MCF 10A (cell line): ENCODE measurements at places on chromosomes 16 and 17.

GRCh38 chr16:68346892-68347480 lies 36.2 kb downstream of the PRMT7 start:
- DNase-seq: no peak
- peaks cover 60% of the 10 kb centered on the region for H3K36me3 ChIP-seq
- no peaks in the 10 kb centered on the region for H3K4me1 ChIP-seq
- no peak overlapping the region for H3K27ac ChIP-seq
- no peaks in the 10 kb centered on the region for H3K27me3 ChIP-seq

DNA sequence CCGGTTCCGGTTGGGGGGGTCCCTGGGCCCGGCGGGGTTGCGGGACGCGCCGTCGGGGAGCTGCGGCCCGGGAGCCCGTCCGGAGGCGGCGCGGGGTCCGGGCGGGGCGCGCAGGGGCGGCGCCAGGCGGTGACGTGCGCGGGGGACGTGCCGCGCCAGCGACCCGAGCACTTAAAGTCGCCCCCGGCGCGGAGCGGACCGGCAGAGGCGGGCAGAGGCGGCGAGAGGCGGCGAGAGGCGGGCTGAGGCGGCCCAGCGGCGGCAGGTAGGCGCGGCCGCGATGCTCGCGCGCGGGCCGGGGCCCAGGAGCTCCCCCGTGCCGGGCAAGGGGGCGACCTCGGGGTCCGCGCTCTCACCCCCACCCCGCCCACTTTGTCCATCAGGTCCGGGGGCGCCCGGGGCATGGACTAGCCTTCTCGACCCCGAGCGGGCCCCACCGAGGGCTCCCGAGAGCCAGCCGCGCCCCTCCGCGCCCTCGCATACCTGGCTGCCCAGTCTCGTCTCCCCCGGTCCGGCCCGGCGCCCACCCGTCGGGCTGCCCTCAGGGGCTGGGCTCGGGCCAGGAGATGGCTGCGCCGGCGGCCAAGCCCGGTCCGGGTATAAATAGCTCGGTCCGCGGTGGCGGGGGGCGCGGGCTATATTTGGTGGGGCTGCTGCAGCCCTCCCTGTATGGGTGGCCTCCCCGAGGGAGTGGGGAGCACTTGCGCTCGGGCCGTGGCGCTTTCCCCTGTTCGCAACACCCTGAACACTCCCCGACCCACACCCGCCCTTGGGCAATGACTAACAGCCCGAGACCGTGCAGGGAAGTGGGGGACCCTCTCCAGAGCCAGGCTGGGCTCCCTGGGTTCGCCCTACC lies at the start of gene SLC16A3:
SLC16A3 (plus strand) TSS at position 201 of the 856 bp plus-strand sequence. CDS start 6,967 bp downstream, outside the sequence.
- peaks cover 14% of the 10 kb centered on the region for H3K36me3 ChIP-seq
- peak within 1 kb of the TSS; percentile 84 for H3K4me3 ChIP-seq
- H3K4me1 ChIP-seq: no peaks in the 10 kb centered on the region
- peak; percentile 72 for DNase-seq
- H3K27ac ChIP-seq: peak within 1 kb of the TSS; percentile 72

- peaks cover 7% of the 10 kb centered on the region for H3K36me3 ChIP-seq
- no peak overlapping the region for H3K27ac ChIP-seq
- H3K4me3 ChIP-seq: no peak overlapping the region
Measured at GRCh38 chr16:81616321-81617020, 162.6 kb upstream of the PLCG2 start.

DNA sequence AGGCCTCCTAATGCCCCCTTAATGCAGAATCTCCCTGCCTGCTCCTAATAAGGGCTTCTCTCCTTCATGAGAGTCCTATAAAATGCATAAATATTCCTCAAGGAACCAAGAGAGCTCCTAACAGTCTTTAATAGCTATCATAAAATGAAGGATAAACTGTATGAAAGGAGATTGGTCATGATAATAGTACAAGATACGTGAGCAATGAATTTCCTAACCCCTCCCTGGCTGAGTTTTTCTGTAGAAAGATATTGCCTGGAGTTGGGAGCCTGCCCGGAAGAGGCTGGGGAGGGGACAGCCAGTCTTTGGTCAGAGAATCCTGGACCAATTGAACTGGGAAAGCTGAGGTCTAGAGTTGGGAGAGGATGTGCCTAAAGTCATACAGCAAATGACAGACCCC lies 321.9 kb upstream of the CDH5 start:
- no peaks in the 10 kb centered on the region for H3K36me3 ChIP-seq
- no peak overlapping the region for H3K27ac ChIP-seq
- H3K4me1 ChIP-seq: no peaks in the 10 kb centered on the region
- H3K4me3 ChIP-seq: no peak overlapping the region
- no peak for DNase-seq
- H3K27me3 ChIP-seq: no peaks in the 10 kb centered on the region

GRCh38 chr17:28896884-28897768 lies at the start of gene FLOT2:
FLOT2 (minus strand) TSS chr17:28897733; CDS start chr17:28897574, 159 bp downstream.
- H3K27me3 ChIP-seq: no peaks in the 10 kb centered on the region
- H3K4me3 ChIP-seq: peak within 1 kb of the TSS; percentile 90
- H3K27ac ChIP-seq: peak within 1 kb of the TSS; percentile 93
- H3K36me3 ChIP-seq: peaks cover 28% of the 10 kb centered on the region
- peak; percentile 96 for DNase-seq

DNA sequence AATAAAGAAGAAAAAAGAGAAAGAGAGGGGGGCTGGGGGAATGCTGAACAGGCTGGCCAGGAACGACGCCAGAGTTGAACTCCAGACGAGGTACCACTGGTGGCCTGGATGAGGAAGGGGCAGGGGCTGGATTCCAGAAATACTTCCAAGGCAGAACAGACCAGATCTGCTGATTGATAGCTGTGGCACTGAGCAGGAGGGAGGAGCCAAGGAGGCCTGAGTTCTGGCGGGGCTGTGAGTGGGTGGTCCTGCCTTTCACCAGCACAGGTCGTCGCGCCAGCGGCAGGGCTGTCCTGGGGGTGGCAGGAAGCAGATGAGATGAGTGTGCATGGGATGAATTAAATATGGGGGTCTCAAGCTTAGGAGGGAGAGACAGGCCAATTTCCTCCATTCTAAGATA lies 5.5 kb downstream of the CCDC42 start:
- H3K27ac ChIP-seq: no peak overlapping the region
- no peak overlapping the region for H3K4me3 ChIP-seq
- no peaks in the 10 kb centered on the region for H3K36me3 ChIP-seq
- DNase-seq: no peak
- peaks cover 40% of the 10 kb centered on the region for H3K27me3 ChIP-seq
- H3K4me1 ChIP-seq: no peaks in the 10 kb centered on the region

DNA sequence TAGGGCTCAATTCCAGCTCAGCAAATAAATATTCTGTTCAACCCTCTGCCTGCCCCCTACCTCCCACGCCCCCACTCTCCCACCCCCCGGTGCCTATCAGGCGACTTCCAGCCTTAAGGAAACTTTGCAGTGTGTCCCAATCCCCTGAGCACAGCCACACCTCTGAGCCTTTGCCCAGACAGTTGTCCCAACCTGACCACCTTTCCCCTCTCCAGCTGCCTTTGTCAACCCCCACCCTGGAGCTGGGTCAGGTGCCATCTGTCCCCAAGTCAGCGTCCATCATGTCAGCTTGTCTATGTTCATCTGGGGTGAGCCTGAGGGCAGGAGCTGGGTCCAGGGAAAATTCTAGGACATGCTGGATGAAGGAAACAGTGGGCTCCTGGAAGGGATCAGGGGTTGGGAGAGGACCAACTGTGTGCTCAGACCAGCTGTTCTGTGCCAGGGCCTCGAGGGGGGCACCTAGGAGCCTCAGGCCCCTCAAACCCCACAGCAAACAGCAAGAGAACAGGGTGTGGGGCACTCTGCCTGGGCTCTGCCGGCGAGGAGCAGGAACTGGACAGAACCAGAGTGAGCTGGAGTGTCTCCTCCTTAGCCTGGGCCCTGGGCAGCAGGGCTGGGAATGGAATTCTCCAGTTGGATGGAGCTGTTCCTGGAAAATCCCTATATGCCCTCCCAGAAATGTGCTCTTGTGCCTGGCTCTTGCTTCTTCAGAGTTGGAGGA lies 17.8 kb downstream of the CDH16 start:
- H3K27ac ChIP-seq: peak overlapping the region; percentile 25
- peaks cover 31% of the 10 kb centered on the region for H3K4me1 ChIP-seq
- no peak overlapping the region for H3K4me3 ChIP-seq

DNA sequence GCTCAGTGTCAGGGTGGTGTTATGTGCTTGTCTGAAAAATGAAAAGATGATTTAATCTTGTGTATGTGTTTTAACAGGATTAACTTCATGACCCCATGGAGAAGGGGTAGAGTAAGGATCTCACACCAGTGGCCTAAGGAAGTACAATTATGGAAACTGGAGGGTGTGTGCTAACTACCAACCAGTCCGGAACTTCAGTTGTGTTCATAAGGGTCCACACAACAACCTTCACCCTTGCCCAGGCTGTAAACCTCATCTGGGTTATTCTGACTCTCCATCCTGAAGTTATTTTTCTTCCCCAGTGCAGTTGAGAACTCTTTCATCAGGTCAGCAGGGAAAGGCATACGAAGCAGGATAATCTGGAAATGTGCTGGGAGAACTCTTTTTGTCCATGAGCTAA lies 158.9 kb downstream of the MAP2K6 start:
- H3K4me1 ChIP-seq: no peaks in the 10 kb centered on the region
- DNase-seq: no peak
- H3K27me3 ChIP-seq: no peaks in the 10 kb centered on the region
- no peak overlapping the region for H3K4me3 ChIP-seq

GRCh38 chr17:29836643-29837042 lies 93.4 kb downstream of the SSH2 start:
- peaks cover 5% of the 10 kb centered on the region for H3K4me1 ChIP-seq
- no peak overlapping the region for H3K27ac ChIP-seq
- no peak for DNase-seq

- no peak for DNase-seq
- H3K27ac ChIP-seq: no peak overlapping the region
- peak overlapping the region; percentile 47 for H3K4me3 ChIP-seq
- peaks cover 18% of the 10 kb centered on the region for H3K27me3 ChIP-seq
- no peaks in the 10 kb centered on the region for H3K4me1 ChIP-seq
- no peaks in the 10 kb centered on the region for H3K36me3 ChIP-seq
Measured at GRCh38 chr17:77246110-77247047, 105.6 kb downstream of the SEC14L1 start.

DNA sequence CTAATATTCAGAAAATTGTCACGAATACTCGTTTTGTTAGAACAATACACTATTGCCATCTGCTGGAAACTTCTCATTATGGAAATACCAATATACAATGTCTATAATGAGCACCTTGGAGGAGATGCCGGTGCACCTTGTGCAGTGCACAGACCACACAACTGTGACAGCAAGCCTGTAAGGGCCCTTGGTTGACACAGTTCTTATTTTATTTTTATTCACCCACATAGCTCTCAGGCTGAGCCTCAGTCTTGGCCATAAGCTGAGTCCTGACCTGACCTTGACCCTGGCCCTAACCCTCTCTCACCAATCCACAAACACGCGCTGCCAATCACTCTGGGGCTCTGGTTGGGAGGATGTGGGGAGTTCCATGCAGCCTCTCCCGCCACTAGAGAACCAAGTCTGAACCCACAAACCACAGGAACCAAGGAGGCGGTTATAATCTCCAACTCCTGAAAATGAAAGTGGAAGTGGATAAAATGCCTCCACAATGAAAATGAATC lies 7.6 kb downstream of the AIPL1 start:
- H3K27me3 ChIP-seq: no peaks in the 10 kb centered on the region
- H3K4me1 ChIP-seq: peaks cover 6% of the 10 kb centered on the region
- DNase-seq: peak; percentile 7
- no peaks in the 10 kb centered on the region for H3K36me3 ChIP-seq
- no peak overlapping the region for H3K27ac ChIP-seq

GRCh38 chr16:72291531-72291981 lies 119.6 kb upstream of the PMFBP1 start:
- H3K4me1 ChIP-seq: peaks cover 45% of the 10 kb centered on the region
- peak; percentile 89 for DNase-seq
- peak overlapping the region; percentile 61 for H3K4me3 ChIP-seq
- peak overlapping the region; percentile 96 for H3K27ac ChIP-seq

DNA sequence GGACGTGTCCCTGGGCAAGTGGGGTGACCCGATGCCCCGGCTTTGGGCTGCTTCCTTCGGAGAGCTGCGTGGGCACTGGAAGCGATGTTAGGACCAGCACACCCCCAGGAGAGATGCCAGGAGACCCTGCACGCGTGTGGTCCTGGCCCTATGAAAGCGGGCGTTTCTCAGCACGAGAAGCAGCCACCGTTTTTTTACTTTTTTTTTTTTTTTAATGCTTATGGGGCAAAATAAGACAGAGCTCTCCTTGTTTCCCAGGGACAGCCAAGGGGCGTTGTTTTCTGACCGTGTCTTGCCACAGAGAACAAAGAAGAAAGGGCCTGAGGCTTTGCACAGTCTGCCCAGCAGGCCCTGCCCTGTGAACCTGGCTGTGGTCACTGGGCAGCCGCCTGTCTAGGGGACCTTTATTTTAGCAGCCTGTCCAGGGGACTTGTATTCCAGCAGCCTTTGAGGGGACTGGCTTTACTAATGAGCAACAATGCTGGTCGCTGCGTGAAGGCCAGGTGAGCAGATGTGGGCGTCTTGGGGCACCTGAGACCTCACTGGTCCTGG lies 996 bp downstream of the SLC25A10 start:
- peaks cover 6% of the 10 kb centered on the region for H3K4me1 ChIP-seq
- H3K27ac ChIP-seq: peak overlapping the region; percentile 33
- H3K4me3 ChIP-seq: peak overlapping the region; percentile 84
- H3K36me3 ChIP-seq: peaks cover 42% of the 10 kb centered on the region

DNA sequence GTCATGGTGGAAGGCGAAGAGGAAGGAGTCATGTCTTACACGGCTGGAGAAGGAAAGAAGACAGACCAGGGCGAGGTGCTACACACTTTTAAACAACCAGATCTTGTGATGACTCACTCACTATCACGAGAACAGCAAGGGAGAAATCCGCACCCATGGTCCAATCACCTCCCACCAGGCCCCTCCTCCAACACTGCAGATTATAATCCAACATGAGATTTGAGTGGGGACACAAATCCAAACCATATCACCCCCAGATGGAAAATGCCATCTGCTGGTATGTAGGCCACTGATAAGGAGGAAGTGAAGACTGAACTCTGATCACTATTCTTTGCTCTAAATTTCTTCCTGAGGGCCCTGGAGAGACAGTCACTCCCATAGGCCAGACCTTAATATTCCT lies 7.5 kb upstream of the ITGAX start:
- peaks cover 17% of the 10 kb centered on the region for H3K27me3 ChIP-seq
- no peak for DNase-seq
- H3K4me3 ChIP-seq: no peak overlapping the region
- no peaks in the 10 kb centered on the region for H3K36me3 ChIP-seq

- H3K36me3 ChIP-seq: no peaks in the 10 kb centered on the region
- peaks cover 74% of the 10 kb centered on the region for H3K27me3 ChIP-seq
- no peak for DNase-seq
- peak overlapping the region; percentile 31 for H3K27ac ChIP-seq
- H3K4me1 ChIP-seq: no peaks in the 10 kb centered on the region
Measured at GRCh38 chr16:20611350-20611902, 35.3 kb upstream of the ACSM2B start.

- DNase-seq: no peak
- no peak overlapping the region for H3K27ac ChIP-seq
- no peak overlapping the region for H3K4me3 ChIP-seq
- H3K36me3 ChIP-seq: peaks cover 5% of the 10 kb centered on the region
- no peaks in the 10 kb centered on the region for H3K27me3 ChIP-seq
Measured at GRCh38 chr17:48903401-48903800, 4.8 kb upstream of the UBE2Z start.

- H3K4me3 ChIP-seq: no peak overlapping the region
- H3K36me3 ChIP-seq: peaks cover 55% of the 10 kb centered on the region
- no peaks in the 10 kb centered on the region for H3K4me1 ChIP-seq
- no peak for DNase-seq
- no peaks in the 10 kb centered on the region for H3K27me3 ChIP-seq
Measured at GRCh38 chr16:23064639-23065038, 84.6 kb downstream of the USP31 start.
